ENCODE measurements at places on chromosomes 7 and 10.

DNA sequence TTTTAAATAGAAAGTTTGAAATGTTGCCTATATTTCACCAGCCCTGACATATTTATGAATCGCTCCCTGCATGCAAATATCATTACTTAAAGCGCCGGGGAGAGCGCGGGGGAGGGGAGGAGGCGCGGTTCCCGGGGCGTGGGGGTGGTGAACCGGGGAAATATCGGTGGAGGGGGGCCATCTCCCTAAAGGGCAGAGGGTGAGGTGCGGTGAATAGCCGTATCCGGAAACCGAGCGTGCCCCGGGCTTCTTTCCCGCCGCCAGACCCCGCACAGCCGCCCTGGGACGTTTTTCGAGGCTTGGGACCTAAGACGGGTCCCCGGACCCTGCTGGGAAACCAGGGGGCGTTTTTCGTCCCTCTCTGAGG lies 6.9 kb upstream of the ZNF503 start:
- DNase-seq = peak; percentile 49

DNA sequence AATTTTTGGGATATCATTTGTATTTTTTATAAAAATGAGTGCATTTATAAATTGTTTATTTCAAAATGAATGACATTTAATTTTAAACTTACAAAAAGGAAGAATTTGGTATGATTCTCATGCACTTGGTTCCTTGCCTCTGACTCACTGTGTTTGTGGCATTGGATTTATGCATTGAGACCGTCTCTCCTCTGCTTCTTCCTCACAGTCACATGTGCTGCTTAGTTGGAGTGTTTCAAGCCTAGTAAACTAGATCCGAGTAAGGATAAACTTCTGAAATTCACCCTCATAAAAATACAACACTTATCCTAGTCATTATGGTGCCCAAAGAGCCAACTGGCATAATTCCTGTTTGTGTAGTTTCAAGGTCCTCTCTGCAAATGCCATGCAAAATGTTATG lies 19.1 kb upstream of the FZD8 start:
- DNase-seq = no peak

DNA sequence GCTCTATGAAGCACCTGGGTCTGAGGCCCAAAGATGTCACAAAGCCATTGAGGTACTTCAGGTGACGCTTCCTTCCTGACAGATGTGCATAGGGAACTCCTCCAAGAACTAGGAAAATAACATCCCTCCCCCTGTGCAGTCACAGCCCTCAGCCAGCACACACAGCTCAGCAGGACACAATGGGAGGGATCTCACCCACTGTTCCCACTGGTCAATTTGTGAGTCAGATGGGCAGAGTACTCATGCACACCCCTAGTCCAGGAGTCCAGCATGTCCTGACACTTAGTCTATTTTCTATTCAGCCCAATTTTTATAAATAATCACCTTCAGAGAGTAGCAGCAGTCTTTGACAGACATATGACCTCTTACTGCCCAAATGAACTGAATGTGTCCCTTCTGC lies 60.7 kb upstream of the PFKP start:
- DNase-seq = no peak

GRCh38 chr10:114311496-114312209 lies 72.6 kb downstream of the VWA2 start:
- DNase-seq = no peak

- peak; percentile 40 for DNase-seq
These were observed 20.0 kb downstream of the XPNPEP1 start for GRCh38 chr10:109902992-109903947.

DNA sequence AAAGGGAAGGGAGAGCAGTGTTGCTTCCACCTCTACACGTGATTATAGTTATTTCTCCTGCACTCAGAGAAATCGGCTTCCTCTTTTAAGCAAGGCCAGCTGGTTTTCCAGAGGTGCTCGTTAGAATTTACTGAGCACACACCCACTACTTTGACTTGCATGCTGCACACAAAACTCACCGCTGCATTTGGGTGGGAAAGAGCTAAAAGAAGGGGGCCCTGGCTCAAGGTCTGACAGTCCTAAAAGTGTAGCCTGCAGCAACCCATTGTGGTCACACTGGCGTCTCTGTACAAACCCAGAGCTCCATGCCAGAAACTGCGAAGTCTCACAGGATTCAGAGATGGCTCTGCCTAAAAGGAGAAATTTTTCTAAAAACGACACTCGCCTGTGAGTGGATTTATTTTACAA lies 133.7 kb downstream of the SLC25A13 start:
- DNase-seq = no peak

DNA sequence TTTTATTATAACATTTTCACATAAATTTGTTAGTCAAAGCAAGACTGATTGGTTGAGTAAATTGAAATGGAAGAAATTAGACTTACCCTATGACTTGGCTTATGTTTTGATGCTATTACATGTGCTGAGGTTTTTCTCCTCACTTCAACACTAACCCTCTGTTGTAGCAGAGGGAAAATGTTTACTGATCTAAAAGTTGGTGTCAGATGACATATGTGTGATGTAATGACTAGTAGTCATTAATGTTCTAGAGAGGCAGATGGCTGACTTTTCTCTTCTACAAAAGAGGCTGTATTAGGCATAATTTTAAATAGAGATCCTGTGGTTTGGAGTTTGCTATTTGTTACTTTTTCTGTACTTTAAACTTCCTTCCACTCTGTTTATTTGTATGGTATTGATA lies 266.0 kb downstream of the BBS9 start:
- DNase-seq = no peak

DNA sequence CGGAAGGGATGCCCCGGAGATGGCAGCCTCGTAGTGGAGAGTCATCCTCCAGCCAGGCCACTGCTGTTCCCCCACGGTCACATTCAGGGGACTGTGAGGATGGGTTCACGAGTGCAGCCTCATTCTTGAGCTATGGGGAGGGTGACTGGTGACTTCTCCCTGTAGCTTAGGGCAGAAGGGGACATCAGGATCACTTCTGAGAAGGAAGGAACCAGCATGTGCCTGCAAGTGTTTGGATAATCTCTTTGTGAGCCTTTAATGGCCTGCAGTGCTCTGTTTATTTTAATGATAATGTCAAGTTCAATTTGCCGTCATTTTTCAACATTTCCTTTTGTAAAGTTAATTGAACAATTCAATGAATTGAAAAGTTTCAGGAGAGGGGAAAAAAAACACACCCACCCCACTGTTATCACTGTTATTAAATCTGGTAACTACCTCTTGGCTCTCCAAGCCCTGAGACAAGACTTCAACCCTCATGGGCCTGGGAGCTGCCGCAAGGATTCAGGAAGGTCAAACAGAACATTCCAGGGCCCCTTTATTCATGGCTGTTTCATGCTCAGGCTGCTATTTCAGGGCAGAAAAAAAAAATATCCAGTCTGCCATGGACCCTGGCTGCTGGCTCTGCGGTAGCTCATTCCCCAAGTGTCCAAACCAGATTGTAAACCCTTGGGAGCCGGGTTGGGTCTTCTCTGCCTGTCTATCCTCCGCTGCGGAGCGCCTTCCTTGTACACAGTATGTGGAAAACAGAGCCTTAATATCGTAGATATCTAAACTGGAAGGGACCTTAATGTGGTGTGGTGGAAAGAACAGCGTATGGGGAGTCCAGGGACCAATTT lies 100.4 kb downstream of the CDH23 start:
- DNase-seq = no peak

DNA sequence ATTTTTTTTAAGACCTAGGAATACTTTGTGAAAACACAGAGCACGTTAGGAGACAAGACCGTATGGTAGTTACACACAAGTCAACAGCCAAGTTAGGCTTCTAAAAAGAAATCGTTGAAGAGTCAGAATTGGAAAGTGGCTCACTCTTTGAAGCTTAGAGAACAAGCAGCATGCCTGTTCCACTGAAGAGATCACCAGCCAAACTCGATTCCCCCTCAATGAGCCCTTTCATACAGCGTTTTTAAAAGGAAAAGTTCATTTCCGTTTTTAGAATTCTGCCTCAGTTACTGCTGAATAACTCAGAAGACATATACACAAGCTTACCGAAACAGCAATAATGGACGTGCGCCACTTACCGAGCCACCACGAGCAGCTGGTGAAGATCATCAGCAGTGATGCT lies 41.0 kb downstream of the MCMBP start:
- no peak for DNase-seq

DNA sequence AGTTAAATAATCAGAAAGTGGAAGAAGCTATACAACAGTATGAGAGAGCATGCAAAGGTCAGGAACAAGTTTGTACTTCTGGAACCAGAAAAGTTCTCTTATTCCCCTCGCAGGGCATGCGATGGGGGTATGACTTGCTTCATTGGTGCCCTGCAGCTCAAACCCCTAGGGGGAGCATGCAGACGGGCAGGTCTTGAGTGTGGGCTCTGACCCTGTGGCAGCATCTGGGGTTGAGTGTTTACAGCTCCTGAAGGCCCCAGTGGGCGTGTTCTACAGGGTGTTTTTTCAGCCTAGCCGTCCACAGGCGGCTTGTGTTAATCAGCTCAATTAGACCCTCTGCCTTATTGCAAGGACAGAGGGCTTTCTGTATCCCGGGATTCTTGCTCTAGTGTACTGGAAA lies 44.5 kb downstream of the KIF20B start:
- DNase-seq = no peak

- DNase-seq = peak; percentile 40
These were observed 35.4 kb upstream of the KNDC1 start for GRCh38 chr10:133124357-133125211.

DNA sequence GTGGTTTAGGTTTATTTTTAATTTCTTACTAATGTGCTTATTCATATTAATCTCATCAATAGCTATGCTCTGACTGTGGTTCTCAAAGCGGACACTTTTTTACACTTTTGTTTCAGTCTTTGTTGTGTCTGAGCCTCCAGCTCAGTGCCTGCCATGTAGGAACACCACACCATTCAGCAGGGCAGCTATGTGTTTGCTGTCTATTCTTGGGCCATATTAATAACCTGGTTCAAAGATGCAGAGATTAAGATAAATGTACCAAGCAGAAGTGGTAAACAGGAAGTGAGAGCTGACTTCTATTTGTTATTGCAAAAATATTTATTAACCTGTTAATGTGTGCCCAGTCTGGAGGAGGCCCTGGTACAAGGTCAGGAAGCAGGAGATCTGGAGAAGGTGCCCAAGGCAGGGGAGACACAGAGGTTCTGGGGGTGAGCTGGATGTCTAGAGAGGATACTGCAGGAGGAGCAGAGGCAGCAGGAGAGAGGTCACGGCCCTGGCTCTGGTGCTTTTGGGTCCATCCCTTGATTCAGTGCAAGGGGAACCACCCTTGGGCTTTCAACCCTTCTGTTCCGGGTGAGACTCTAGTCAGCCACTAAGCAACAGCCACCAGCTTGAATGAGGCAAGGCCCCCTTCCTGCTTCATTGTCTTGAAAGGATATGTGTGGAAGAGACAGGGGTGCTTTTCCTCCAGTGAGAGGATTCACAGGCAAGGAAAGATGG lies 1.9 kb downstream of the TBXAS1 start:
- DNase-seq = no peak

- DNase-seq = no peak
These were observed 41.1 kb upstream of the CABCOCO1 start for GRCh38 chr10:61621605-61622051.

- DNase-seq = no peak
These were observed 24.9 kb upstream of the INSYN2A start for GRCh38 chr10:127221281-127221680.

GRCh38 chr10:111200505-111201186 lies 123.8 kb downstream of the ADRA2A start:
- peak; percentile 74 for DNase-seq

DNA sequence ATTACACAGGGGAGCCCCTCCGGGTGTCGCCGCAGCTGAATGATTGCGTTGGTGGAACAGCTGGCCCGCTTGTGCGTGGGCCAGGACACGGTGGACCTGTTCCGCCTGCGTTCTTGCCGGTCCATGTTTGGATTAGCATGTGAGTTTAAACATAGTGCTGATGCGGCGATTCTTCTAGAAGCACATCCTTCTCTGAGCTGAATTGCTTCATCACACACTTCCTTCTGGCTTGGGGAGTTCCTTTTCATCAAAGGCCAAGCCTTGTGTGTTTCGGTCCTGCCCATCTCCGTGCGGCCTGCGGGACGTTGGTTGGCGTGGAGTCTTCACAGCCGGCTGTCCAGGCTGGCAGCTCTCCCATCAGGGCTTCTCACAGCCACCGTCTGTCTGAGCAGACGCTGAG lies 45.5 kb upstream of the SLC29A4 start:
- peak; percentile 58 for DNase-seq

GRCh38 chr7:1447551-1448244 lies 11.6 kb downstream of the MICALL2 start:
- DNase-seq = no peak

- DNase-seq = no peak
These were observed at the start of gene CDK5 for GRCh38 chr7:151057506-151057988. TSS of gene CDK5 (minus strand) at chr7:151057897. CDS start at chr7:151057848, 49 bp downstream.
